Forelimb muscle (tissue), 1 donor: ENCODE measurements at places on chromosomes 4 and X. TPM values are rescaled to one million over a fixed set of nuclear protein-coding genes. Genes with fewer than 3 reads are reported as not detected.
A peak's percentile ranks its signal among the peaks of the same experiment; 100 is the strongest.

Gene PRRG3
- polyA plus RNA-seq: 28.6 TPM

Gene F8A2
- polyA plus RNA-seq: not detected

Gene NAA11
- 0.52 TPM for polyA plus RNA-seq

Gene SPANXN3
- not detected for polyA plus RNA-seq

GRCh38 chr4:18419780-18420179 lies 398.2 kb upstream of the LCORL start:
- DNase-seq: no peak

- DNase-seq: no peak
These were observed 213.6 kb downstream of the HTR2C start for GRCh38 chrX:114797494-114797893.

DNA sequence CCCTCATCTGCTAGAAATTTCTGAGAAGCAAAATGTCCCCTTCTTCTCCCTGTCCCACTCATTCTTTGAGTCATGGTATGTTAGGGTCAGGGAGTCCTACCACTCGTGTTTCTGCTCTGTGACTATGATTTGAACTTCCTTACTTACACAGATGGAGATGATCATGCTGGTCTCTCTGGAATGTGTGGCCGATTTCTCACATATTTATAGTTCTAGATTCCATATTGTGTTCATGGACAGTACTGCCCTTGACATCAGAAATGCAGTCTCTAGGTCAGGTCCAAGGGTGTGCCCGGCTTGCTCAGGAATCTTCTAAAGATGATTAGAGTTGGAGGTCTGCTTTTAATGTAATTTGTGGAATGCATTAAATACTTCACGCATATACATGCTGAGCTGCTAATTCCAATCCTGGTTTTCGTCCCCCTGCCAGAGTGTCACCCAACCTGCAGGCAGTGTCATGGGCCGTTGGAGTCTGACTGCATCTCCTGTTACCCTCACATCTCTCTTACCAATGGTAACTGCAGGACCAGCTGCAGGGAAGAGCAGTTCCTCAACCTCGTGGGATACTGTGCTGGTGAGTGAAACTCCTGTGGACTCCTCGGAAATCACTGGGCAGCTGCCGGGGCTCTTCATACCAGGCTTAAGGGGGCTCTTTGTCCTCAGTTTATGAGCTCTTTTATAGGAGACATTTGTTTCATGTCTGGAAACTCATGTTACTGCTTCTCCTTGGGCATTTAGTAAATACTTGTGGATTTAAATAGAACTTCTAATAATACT lies 214.1 kb upstream of the ANXA3 start:
- no peak for DNase-seq

GRCh38 chr4:114386637-114387233 lies 211.9 kb upstream of the UGT8 start:
- DNase-seq: peak; percentile 19

DNA sequence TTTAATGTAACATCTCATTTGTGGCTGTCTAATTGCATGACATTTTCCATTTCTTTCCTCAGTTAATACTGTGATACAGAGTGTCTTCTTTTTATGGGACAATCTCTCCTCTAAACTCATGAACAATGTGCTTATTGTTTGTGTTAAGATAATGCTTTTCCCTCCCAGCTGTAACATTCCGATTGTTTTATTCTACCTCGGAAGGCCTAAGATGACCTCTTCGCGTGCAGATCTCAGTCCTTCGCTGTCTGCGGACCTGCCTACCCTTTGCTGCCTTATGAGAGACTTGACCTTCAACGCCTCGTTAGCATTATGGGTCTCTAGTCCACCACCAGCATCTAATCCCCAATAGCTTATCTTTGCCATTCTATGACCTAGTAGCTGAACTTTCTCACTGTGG lies 29.8 kb upstream of the ZFP42 start:
- DNase-seq: no peak

DNA sequence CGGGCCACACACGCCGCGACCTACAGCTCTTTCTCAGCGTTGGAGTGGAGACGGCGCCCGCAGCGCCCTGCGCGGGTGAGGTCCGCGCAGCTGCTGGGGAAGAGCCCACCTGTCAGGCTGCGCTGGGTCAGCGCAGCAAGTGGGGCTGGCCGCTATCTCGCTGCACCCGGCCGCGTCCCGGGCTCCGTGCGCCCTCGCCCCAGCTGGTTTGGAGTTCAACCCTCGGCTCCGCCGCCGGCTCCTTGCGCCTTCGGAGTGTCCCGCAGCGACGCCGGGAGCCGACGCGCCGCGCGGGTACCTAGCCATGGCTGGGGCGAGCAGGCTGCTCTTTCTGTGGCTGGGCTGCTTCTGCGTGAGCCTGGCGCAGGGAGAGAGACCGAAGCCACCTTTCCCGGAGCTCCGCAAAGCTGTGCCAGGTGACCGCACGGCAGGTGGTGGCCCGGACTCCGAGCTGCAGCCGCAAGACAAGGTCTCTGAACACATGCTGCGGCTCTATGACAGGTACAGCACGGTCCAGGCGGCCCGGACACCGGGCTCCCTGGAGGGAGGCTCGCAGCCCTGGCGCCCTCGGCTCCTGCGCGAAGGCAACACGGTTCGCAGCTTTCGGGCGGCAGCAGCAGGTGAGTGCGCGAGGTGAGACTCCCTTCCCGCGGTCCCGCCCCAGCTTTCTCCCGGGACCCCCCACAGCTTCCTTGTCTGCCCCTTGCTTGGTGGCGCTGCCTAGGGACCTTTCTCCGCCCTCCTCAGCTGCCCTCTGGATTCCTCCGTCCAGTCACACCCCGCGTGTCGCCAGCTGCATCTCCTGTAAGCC lies 678 bp downstream of the BMP3 start:
- no peak for DNase-seq

DNA sequence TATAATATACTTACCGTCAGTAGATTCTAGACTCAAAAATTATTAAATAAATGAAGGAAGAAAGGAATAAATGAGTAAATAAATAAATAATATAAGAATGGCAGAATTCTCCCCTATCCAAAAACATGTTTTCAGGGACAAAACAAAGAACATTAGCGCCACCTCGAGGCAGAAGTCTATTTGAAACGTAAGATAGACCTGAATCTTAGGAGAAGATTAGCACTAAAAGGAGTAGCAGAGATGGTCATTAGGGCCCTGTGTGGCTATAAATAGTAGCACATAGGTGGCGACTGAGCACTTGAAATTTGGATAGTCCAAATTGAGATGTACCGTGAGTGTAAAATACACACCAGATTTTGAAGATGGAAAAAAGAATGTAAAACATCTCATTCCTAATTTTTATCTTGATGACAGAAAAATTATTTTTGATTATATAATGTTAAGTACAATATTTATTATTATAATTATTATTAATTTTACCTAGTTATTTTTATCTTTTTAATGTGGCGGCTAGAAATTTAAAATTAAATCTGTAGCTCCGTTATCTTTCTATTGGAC lies 24.3 kb upstream of the SRD5A3 start:
- peak; percentile 56 for DNase-seq

- DNase-seq: no peak
These were observed 57.9 kb upstream of the CLDN34 start for GRCh38 chrX:9909254-9909653.

DNA sequence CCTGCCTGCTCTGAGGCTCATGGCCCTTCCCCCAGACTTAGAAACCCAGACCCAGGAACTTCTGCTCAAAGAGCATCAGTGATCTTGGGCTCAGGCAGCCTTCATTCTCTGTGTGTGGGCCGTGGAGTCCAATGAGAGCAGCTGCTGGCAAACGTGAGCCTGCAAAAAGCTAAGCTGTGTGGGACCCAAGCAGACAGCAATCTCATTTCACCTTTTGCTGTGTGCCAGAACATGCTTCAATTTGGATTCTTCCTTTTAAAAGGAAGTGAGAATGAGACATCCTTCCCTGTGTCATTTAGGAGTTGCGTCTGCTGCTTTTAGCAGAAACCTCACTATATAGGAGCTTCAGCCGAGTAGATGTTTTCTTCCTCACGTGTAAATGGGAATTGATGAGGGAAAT lies 238.5 kb downstream of the EVC2 start:
- DNase-seq: no peak

GRCh38 chrX:110381216-110381615 lies 22.6 kb downstream of the RTL9 start:
- DNase-seq: no peak

DNA sequence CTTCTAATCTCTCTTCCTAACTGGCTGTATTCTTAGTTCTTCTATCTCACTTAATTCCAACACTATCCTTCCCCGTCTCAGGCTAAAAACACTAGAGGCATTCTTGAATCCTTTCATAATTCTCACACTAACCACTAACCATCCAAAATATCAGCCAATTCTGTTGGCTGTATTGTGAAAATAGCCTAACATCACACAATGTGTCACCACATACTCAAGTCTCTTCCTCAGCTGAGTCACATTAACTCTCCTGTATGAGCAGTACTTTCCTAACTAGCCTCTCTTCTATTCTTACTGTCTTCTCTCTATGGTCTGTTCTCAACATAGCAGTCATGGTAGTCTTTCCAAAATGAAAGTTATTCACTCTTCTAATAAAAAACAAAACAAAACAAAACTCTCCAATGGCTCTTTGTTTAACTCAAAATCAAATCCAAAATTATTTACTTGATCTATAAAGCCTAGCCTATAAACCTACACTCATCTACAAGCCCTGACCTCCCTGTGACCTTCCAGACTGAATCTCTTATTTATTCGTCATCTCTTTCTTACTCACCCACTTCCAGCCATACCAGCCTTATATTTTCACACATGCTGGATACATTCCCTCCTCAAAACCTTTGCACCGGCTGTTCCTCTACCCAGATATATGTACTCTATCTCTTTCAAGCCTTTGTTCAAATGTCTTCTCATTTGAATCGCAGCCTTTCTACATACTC lies 445.9 kb downstream of the TLL1 start:
- no peak for DNase-seq

DNA sequence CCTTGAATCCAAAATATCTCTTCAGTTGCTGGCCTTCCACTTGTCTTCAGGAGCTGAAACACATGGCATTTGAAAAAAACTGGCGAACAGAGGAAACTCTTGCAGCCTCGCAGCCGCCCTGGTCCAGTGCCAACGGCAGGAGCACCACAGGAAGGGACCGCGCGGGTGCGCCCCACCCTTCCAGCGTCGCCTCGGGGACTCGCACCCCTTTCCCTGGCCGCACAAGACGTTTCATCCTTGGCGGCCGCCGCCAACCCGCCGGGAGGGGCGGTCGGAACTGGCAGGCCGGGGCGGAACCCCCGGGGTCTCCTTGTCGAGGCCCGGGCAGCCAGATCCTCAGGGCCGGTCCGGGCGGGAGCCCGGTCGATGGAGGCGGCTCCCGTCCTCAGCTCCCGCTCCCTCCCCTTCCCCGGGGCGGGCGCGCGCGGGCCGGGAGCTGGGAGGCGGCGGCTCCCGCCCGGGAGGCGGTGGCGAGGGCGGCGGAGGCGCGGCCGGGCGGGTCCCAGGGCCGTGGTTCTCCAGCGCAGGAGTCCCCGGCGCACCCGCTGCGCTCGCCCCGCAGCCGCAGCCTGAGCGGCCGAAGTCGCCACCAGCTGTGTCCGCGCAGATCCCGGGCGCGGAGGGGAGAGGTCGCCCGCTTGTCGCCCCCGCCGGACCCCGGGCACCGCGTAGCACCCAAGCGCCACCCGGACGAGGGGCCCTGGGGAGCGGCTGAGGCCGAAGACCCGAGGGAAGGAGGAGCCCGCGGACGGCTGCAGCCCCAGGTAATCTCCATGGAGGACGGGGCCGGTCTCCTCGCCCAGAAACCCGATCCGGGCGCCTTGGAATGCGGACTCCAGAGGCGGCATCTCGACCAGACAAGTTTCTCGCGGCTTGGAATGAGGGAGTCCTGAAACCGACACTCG lies 886 bp upstream of the NDST3 start:
- DNase-seq: no peak

DNA sequence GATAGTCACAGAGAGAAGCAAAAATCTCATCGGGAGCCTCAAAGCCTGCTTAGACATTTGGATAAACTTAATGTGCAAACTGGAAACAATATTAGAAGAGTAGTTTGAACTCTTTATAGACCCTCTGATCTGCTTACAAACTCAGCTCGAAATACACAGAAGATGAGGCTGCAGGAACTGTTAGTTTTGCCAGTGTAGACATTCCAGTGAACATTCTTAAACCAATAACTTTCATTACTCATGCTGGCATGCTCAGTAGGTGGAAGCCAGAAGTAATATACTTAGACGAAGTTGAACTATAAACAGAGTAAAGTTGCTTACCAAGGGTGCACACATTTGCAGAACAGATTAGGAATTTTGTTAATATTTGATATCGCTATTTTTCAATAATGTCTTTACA lies 303.5 kb downstream of the ANKRD50 start:
- no peak for DNase-seq

- no peak for DNase-seq
These were observed 70.0 kb downstream of the MGST2 start for GRCh38 chr4:139735381-139736273.

GRCh38 chr4:147535124-147535523 lies 54.2 kb downstream of the EDNRA start:
- no peak for DNase-seq

DNA sequence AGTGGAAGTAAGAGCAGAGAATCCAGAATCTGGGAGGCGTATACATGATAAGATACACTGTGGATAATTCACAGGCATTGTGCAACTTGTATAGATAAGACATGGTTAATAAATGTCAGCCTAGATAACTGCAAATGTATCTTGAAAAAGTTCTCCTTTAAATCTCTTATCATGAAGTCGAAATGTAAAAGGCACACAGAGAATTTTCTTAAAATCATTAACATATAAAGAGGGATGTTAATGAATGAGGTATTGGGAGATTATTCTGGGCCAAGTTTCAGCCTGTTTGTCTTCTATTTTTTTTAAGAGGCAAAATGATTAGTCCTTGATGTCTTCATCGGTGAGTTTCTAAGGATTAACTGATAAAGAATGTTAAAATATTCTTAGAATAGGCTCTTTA lies 835 bp downstream of the TDO2 start:
- no peak for DNase-seq

DNA sequence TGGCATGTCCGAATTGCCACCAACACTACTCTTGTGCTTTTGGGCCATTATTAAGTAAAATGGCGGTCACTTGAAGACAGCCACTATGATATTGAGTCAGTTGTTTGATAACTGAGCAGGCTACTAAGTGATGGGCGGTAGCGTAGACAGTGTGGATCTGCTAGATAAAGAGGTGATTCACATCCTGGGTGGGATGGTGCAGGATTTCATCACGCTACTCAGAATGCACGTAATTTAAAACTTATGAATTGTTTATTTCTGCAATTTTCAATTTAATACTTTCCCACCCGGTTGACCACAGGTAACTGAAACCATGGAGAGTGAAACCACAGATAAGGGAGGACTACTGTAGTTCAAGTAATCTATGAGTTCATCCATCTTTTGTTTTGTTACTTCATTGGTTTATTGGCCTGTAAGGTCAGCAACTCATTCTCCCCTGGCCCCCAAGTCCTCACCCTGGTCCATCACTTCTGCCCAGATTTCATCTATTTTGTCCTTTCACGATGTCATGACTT lies 2.9 kb downstream of the ARAF start:
- DNase-seq: no peak

GRCh38 chrX:10983526-10983925 lies 127.6 kb upstream of the HCCS start:
- no peak for DNase-seq

DNA sequence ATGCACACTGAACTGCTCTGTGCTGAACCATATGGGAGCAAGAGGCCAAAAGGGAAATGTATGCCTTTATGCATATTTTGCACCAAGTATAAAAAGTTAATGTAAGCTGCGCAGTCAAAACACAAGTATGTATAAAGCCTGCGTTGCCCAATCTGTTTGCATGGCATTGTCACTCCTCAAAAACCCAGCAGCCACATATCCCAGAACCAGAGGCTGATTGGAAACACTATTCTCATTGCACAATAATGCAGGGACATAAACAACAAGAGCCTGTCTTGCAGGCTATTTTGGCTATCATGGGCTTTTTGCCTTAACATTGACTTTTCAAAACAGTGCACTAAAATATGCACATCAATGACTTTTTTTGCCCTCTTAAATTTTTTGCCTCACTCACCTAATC lies 5.1 kb upstream of the ASB9 start:
- DNase-seq: no peak
